ENCODE measurements at places on chromosomes 5 and 9. TPM values are rescaled to one million over a fixed set of nuclear protein-coding genes. Genes with fewer than 3 reads are reported as not detected.

CCNI2 gene
- 0.73 TPM for polyA plus RNA-seq

SLC24A2 gene
- polyA plus RNA-seq = not detected

CCDC152 gene
- polyA plus RNA-seq = 5.7 TPM

SLC4A9 gene
- polyA plus RNA-seq = not detected

ABHD17B gene
- 6.3 TPM for polyA plus RNA-seq

CDH6 gene
- polyA plus RNA-seq = 4.2 TPM

NME5 gene
- not detected for polyA plus RNA-seq

PDCD1LG2 gene
- 31.7 TPM for polyA plus RNA-seq

SLC23A1 gene
- polyA plus RNA-seq = not detected

PCDHA9 gene
- polyA plus RNA-seq = not detected

UBE2QL1 gene
- not detected for polyA plus RNA-seq

AMBP gene
- polyA plus RNA-seq = not detected

OBP2B gene
- not detected for polyA plus RNA-seq

NIPAL4 gene
- polyA plus RNA-seq = not detected

NEURL1B gene
- 0.13 TPM for polyA plus RNA-seq

PTGDS gene
- 0.25 TPM for polyA plus RNA-seq

EPB41L4A gene
- polyA plus RNA-seq = 0.42 TPM

NOXA1 gene
- polyA plus RNA-seq = 0.15 TPM

PCDHGA8 gene
- polyA plus RNA-seq = 0.69 TPM
